ENCODE measurements at places on chromosomes 12 and 14.

DNA sequence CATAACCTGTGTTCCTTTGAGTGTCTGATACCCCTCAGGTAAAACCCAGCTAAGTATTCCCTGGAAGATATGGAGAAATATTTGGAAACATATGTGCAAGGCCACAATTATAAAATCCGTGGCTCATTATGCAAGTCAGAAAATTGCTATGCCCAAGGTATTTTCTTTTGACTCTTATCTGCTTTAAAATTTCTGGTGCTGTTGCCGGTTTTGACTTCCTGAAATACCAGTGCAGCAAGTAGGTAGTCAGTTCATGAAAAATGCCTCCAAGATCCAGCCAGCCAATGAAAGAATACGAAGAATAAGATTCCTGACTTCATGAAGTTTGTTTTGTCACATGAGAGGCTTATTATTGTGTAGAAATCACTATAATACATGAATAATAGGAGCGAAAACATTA lies 20.2 kb upstream of the FUT8 start:
- DNase-seq: no peak

DNA sequence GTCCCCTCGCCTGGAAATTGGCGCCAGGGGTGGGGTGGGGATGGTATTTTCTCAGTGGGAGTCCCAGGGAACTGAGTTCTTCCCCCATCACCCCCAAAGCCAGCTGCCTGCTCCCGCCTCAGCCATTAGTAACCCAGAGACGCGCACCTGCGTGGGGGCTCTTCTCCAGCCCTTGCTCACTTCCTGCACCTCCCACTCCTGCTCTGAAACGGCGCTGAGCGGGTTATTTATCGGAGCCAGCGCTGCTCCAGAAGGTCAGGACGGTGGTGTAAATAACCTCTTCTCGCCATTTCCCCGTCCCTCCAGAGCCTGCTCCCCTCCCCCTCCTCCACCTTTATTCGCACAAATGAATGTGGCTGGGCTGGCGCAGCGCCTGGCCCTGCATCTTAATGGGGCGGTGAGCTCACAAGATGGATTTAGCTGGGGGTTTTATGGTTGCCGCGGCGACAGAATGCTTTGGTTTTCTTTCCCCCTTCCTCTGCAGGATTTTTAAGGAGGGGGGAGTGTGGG lies 12.2 kb downstream of the GPR84 start:
- no peak for DNase-seq

- DNase-seq: no peak
Observed at GRCh38 chr12:81809829-81810595, 50.9 kb upstream of the PPFIA2 start.

- DNase-seq: no peak
Observed at GRCh38 chr12:94458877-94459727, 565 bp downstream of the CEP83 start.

DNA sequence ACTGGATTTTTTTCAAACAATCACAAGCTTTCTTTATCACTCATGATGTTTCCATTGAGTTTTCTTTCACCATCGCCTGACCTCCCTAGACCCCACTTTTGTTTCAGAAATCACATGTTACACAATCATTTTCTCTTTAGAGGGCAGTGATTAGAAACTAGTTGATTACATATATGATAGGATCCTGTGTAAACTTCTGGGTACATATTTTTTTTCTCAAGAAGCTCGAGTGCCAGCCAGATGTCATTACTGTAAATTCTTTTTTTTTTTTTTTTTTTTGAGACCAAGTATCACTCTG lies 62.4 kb upstream of the PSMA6 start:
- DNase-seq: no peak

DNA sequence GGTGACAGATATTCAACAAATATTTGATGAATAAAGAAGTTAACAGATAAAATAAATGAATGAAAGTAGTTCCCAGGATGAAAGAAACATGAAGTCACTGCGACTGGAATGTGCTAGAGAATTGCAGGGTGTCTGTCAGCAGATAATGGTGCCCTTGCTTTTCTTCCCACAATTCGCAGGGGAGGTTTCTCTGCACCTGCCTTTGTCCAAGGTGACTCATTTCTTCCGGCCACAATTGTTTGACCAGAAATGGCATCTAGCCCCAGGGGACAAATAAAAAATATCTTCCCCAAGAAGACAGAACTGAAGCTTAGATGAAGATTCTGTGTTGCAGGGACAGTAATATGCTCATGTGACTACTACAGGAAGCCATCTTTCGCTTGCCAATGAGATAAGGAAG lies 316.1 kb upstream of the TBX3 start:
- DNase-seq: no peak

- no peak for DNase-seq
Observed at GRCh38 chr12:32776258-32776657, 20.6 kb upstream of the YARS2 start.

DNA sequence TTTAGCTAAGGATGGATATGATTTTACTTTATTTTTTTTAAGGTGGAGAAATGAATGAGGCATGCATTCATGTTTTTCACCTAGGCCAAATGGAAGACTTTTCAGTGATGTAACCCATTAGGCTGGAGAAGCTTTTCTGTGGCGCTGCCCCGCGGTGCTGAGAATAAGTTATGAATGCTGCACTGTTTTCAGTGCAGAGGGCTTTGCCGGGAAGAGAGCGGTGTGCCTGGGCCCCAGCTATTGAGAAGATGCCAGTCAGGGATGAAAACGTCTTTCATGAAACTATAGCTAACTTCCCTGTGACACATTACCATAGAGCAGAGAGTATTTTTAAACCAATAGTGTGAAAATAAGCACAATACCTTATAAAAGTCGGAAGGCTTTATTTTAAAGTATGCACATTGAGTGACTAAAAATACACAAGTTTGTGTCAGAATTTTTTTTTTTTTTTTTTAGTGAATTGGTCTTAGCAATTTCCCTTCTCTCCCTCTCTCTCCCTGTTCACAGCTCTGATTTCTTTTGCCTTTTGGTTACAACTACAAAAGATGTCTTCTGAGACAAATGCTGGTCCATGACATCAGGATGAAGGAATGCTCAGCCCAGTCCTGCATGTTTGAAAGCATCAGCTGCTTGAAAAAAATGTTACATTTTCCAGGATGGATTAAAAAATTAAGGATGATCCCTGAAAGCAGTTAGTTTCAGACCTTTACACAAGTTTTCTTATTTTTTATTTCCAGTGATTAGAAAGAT lies 48.3 kb downstream of the NPAS3 start:
- peak; percentile 37 for DNase-seq

- no peak for DNase-seq
Observed at GRCh38 chr12:129530517-129530916, 373.3 kb downstream of the TMEM132D start.

GRCh38 chr12:65335021-65335714 lies 56.7 kb downstream of the MSRB3 start:
- peak; percentile 57 for DNase-seq

DNA sequence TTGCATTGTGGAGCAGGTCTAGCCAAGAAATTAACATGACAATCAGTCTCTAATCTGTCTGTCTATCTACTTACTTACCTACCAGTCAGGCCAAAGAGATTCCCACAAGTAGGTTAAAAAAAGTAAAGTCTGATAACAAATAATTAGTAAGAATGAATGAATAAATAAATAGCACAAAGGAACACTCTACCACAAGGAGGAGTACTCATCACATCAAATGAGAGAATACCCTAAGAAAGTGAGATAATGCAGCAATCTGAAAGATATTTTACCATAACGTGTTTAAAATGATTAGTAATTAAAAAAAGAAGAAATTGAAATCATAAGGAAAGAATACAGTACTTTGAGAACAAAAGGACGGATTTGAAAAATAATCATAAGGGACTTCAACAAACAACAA lies 187.2 kb downstream of the SYNE2 start:
- DNase-seq: no peak

DNA sequence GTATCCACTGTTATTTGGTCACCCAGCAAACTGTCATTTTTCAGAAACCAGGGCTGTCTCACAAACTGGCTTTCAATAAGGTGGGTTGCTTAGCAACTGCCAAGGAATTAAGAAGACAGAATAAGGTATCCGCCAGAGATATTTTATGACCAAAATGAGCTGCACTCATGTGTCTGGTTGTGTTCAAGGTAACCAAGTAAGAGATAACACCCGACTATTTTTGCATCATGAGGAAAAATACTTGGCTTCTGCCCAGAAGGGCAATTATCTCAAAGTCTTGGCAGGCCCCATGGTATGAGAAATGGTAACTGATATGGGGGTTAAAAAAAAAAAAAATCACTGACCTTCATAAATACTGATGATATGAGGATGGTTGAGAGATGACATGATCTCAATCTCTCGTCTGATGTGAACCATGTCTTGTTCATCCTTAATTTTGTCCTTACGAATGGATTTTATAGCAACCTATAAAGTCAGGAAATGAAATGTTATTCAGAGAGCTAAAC lies 32.6 kb downstream of the NUAK1 start:
- DNase-seq: no peak

DNA sequence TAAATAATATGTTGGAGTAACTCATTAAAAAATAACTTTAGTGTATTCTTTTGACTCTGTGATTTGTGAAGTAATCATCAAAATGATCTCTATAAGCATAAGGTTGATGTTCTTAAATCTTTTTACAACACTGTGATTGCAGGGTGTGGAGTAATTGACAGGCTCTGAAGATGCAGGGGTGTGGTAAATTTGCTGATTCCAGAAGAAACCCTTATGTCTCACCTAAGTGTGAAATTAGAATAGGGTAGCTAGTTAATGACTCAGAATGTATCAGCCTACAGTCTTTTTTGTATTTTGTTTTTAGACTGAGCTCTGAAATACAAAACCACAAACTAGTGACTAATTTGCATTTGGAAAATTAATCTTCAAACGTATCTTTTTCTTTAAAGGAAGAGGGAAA lies 5.9 kb downstream of the PRPF39 start:
- DNase-seq: no peak

- peak; percentile 88 for DNase-seq
Observed at GRCh38 chr12:50070314-50071060, 13.1 kb downstream of the ASIC1 start.

- DNase-seq: no peak
Observed at GRCh38 chr14:30193101-30193500, 265.5 kb upstream of the PRKD1 start.

DNA sequence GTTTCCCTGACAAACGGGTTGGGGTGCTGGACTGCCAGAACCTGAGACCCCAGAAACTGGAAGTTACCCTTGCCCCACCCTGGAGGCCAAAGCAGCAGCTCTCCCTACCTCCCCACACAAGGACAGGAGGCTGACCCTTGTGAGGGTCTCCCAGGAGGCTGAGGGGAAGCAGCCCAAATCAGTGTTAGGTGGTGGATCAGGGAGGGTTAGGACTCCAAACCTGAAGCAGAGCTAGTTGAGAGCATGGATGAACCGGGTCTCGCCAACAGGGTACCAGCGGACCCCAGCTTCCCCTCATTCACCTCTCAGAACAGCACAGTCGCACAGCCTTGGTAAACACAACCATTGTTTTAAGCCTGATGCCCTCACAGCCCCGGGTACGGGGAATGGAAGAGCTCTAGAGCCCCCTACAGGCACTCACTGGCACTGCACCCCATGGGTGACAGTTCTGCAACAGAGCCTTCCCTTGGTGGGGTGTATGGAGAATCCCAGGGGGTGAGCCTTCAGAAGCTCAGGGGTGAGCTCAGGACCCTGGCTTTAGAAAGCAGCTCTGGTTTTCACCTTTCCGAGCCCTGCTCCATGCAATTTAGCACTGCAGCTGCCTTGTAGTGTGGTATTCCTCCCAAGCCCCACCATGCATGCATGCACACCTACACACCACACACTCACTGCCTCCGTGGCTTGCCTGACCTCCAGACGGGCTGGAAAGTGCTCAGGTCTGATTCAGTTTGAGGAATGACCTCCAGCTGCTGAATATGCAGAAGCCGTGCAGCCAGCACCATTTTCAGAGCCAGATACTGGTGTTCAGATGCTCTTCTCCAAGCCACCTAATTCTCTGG lies 11.2 kb downstream of the ESRRB start:
- peak; percentile 81 for DNase-seq

DNA sequence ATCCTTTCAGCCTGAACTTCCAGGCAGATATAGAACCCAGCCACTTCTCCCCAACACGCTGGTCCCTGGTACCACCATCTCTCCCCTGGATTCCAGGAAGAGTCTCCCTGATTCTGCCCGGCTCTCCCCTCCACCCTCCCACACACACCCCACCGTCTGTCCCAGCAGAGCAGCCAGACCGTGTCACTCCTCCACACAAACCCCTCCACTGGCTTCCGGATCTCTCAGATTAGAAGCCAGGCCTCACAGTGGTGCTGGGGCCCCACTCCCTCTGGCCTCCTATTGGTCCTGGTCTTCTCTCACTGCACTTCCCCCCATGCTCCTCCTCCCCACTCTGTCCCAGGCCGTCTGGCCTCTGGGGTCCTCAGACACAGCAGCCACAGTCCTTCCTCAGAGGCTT lies 52.4 kb upstream of the CDKN3 start:
- no peak for DNase-seq

DNA sequence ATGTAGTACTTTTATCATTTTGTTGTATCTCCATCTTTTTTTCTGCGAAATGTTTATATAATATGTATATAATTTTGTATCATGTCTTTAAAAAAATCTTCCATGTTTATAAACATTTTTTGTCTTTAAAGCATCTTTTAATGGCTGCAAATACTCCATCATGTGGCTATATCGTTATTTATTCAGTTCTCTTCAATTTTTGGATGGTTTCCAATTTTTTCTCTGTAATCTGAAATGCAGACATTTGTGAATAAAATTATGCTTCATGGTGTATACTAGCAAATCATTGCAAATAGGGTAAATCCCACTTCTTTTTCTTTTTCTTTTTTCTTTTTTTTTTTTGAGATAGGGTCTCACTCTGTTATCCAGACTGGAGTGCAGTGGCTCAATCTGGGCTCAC lies 54.0 kb downstream of the CPSF2 start:
- DNase-seq: no peak

- no peak for DNase-seq
Observed at GRCh38 chr12:12907552-12907951, 16.2 kb downstream of the GPRC5A start.

DNA sequence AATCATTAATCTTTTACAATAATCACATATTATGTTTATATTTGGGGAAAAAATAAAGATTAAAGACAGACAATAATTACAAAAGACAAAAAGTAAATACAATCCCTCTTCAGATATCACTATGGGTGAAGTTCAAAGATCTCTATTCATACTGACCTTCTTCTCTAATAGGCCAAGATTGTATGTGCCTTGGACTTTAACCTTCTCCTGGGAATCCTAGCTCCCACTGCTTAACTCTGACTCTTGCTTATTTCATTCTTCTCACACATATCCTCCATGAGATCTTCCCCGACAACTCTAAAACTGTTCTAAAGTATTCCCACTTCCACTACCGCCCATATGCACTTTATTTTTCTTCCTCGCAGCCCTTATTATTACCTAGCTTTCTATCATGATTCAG lies 83.8 kb downstream of the EEA1 start:
- DNase-seq: no peak

DNA sequence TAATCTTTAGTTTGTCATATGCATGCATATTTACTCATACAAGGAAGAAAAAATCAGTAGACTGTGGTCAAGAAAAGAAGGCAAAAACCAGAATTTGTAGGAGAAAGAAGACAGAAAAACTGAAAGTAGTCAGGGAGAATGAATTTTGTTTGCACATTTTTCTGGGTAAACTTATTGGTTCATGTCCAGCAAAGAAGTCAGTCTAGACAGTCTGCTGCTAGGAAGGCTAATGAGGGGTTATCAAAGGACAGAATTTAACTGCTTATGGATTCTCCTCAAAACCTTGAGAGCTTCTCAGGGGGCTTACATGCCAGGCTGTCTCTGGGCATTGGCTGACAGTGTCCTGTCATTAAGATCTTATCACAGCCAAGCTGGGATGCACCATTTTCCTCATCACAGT lies 293.9 kb downstream of the RPAP3 start:
- DNase-seq: no peak

- no peak for DNase-seq
Observed at GRCh38 chr14:28577711-28578131, 188.9 kb upstream of the FOXG1 start.

- DNase-seq: no peak
Observed at GRCh38 chr14:93912782-93913181, 14.4 kb upstream of the FAM181A start.

All from right cardiac atrium (tissue), 5 donors.